ENCODE measurements at places on chromosomes 16 and 17.
A peak's percentile ranks its signal among the peaks of the same experiment; 100 is the strongest.

- DNase-seq: no peak
Observed at GRCh38 chr16:15894571-15895374, 6.4 kb upstream of the CEP20 start.

DNA sequence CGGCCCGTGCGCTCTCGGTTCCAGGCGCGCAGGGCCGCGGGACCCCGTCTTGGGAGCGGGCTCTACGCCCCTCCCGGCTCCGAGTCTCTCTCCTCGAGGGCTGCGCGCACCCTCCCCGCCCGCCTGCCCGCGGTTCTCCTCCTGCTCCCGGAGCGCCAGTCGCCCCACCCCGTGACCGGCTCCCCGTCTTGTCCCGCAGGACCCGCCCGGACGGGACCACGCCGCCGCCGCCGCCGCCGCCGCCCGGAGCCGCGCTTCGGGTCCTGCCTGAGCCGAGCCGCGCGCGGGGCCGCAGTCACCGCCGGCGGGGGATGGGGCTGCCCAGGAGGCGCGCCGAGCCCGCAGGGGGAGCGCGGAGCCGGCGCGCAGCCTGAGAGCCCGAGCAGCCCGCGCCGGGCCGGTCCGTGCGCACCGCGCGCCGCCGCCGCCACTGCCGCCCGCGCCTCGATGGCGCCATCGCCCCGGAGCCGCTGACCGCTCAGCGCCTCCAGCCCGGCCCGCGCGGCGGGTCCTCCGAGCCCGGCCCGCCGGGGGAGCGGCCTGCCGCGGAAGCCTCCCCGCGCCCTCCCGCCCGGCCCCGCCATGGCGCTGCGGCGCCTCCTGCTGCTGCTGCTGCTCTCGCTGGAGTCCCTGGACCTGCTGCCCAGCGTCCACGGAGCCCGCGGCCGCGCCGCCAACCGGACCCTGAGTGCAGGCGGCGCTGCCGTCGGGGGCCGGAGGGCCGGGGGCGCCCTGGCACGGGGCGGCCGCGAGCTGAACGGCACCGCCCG is at the start of gene SHISA6:
SHISA6 (plus strand) TSS at position 373 of the 770 bp plus-strand sequence.
- no peak for DNase-seq

- no peak for DNase-seq
Observed at GRCh38 chr17:8793649-8794048, 5.5 kb downstream of the MFSD6L start.

GRCh38 chr17:57911834-57912673 is 43.2 kb downstream of the CUEDC1 start:
- no peak for DNase-seq

DNA sequence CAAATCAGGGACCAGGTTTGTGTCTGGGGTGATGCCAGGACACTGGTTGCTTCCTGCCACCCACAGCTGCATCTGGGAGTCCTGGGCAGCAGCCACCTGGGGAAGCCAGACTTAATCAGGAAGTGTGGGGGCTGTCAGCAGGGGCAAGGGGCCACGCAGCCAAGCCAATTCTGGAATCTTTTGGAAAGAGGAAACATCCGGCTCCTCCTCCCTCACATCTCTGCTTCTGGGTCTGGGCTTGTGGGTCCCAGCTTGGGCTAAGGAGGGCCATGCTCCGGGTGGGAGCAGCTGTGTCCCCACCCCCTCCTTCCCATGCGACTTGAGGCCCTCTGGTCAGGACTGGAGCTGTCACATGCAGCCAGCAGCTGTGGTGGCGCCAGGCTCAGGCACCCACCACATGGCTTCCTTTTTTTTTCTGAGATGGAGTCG is 37.0 kb upstream of the CCDC182 start:
- DNase-seq: no peak

DNA sequence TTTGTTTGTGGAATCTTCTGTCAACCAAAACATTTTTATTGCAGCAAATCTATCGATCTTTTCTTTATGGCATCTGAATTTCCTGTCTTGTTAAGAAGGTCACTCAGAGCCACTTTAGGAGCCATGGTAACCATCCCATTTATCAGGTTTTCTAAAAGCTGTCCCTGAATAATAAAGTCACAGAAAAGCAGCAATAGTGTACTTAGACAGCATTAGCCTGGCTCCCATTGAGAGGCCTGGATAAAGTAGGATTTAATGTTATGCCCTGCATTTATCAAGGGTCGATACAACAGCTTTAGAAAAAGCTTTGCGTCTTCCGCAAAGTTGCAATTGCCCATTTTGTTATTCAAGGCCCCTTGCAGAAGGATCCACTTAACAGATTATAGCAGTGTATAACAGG is 10.1 kb upstream of the CD300LF start:
- DNase-seq: no peak

- peak; percentile 66 for DNase-seq
Observed at GRCh38 chr16:1772362-1772907, at the start of gene EME2. TSS of gene EME2 (plus strand) at chr16:1772810. CDS start at chr16:1773228, 418 bp downstream.

GRCh38 chr17:40023590-40024292 is 8.5 kb downstream of the CSF3 start:
- no peak for DNase-seq

DNA sequence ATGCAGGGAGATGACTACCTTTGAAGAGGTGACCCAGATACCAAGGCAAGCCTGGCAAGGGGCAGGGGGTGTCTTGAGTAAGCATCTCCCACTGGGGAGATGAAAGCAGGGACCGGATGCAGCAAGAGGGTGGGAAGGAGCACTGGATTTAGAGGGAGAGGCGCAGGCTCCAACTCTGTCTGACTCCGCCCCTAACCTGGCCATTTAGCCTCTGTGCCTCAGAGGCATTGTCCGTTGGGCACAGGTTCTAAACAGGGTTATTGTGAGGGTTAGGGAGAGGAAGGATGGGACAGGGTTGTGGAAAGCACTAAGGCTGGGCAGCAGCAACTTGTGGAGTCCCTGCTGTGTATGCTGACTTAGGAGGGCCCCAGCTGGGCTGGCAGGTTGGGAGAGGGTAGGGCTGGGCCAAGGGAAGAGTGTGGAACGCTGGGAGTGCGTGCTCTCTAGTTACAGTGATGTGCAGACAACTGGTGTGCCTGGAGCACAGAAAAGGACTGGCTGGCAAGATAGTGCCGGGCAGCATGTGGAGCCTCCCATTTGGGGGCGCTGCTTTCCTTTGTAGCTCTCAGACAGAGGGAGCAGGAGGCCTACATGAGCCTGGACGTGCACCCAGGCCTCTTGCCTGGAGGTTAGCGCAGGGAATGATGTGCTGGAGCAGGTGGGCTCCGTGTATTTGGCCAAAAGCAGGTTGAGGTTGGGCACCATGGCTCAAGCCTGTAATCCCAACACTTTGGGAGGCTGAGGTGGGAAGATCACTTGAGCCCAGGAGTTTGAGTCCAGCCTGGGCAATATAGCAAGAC is 26.2 kb downstream of the TBX2 start:
- no peak for DNase-seq

DNA sequence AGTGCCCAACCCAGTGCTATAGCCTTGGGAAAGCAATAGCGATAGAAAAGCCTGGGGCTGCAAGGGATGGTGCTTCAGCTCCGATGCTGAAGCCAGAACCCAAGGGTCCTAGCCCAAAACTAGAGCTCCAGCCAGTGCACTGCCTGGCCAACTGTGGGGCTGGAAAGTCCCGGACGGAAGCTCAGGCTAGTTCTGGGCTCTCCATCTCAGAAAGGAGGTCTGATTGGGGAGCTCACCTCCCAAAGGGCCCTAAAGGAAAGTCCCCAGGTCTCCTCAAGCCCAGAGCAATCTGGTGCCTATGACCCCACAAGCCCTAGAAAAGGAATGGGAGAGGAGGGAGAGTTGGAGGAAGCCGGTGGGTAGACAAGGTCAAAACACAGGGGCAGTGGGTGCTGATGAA is 2.0 kb upstream of the ABCC3 start:
- no peak for DNase-seq

GRCh38 chr17:43126911-43127290 is 1.7 kb upstream of the BRCA1 start:
- DNase-seq: no peak

DNA sequence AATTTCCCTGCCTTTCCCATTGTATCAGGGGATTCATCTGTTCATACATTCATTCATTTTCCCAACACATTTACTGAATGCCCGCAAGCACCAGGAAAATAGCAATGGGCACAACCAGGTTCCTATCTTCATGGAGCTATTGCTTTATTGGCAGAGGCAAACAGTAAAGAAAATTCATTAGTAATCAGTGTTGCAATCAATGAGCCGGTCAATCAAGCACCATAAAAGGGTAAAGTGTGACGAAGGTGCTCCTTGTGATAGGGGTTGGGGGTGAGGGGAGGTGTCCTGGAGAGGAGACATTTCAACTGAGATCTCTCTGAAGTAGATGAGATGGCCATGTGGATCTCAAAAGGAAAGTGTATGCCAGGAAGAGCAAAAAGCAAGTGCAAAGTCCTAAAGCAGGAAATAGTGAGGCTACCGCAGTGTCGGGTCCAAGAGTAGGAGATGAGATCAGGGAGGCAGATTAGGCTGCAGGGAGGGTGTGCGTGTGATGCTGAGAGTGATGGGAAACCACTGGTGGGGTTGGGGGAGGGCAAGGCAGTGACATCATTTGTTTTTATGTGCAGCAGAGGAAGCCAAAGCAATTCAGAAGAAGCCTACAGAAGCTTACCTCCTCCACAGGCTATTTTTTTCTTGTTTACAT is 28.4 kb downstream of the CDH13 start:
- peak; percentile 89 for DNase-seq

- no peak for DNase-seq
Observed at GRCh38 chr17:57654040-57654775, 90.9 kb downstream of the CCDC182 start.

DNA sequence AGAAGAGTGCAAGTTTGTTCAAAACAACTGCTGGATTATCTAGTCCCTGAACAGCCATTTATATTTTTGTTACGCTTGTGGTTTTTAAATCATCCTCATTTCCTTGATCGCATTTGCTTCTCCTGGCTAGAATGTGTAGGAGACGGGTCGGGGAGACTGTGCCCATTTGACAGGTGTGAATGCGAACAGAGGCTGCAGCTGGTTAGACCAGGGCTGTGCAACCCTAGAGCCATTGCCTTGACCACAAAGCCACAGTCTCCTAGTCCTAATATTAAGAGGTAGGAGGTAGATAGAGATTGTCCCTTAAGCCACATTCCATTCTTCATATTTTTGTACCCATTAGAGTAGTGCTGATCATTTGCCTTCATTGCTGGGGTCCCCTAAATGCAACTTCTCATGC is 639.1 kb downstream of the WWOX start:
- no peak for DNase-seq

- DNase-seq: peak; percentile 30
Observed at GRCh38 chr17:39576187-39576586, 31.5 kb downstream of the NEUROD2 start.

GRCh38 chr16:11681976-11682654 is 13.9 kb downstream of the SNN start:
- no peak for DNase-seq

DNA sequence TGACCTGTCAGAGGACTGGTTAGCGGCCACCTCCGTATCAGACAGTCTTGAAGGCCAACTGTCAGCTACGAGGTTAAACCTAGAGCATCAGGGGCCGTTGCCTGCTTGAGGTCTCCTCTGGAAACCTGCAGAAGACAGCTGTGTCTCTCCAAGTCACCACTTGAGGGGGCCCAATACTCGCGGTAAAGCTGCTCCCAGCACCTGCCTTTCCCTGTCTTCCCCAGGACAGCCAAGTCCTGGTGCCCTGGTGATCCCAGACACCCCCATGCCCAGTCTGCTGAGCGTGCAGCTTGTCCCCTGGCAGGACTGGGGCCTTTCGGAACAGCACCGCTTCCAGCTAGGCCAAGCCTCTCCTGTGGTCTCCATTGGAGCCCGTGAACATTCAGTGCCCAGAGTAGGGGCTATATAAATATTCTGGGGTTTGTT is 80.1 kb downstream of the DNAH17 start:
- peak; percentile 79 for DNase-seq

- no peak for DNase-seq
Observed at GRCh38 chr16:64470916-64471315, 650.9 kb downstream of the CDH11 start.

GRCh38 chr16:84553873-84554399 is 49.5 kb upstream of the MEAK7 start:
- peak; percentile 80 for DNase-seq

GRCh38 chr16:6122401-6122800 is 1024.8 kb upstream of the EEF2KMT start:
- DNase-seq: no peak

DNA sequence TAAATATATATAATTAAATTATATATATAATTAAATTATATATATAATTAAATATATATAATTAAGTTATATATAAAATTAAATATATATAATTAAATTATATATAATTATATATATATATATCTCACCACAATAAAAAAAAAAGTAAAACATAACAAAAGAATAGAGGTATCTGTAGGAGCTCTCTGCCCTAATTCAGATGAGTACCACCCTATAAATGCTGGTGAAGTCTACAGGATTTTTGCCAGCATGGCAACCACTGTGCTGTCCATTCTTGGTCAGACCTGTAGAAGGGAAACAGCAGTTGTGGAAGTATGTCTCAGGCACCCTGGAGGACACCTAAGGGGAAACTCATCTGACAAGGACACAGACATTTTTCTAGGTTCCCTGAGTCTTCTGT is 259.7 kb downstream of the PRKCA start:
- DNase-seq: no peak

DNA sequence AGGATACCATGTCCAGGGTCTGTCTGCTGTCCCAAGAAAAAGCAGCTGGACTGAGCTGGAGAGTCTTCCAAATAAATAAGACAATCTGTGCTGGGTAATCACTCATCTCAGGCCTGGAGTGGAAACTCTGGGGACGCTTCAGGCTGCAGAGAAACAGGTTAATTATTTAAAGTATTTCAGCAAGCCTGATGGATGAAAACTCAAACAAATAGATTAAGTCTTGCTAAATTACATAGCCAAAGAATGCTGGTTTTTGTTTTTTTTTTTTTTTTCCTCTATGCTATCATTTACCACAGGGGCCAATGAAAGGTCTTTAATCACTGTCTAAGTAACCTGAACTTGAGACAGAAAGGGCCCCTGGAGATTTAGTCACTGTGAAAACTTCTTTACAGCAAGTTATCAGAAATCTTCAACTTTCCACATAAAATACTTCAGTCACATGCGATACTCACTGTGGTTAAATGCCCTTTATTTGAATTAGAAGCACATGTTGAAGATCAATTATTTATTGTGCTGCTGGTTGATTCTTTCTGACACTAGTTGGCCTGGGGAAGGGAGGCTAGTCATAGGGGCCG is 31.0 kb upstream of the KCNJ2 start:
- no peak for DNase-seq

GRCh38 chr17:56150649-56151048 is 2.6 kb upstream of the ANKFN1 start:
- DNase-seq: no peak

GRCh38 chr17:16507918-16508533 is 16.0 kb upstream of the LRRC75A start:
- no peak for DNase-seq

GRCh38 chr17:16947470-16947869 is 24.4 kb downstream of the TNFRSF13B start:
- no peak for DNase-seq

DNA sequence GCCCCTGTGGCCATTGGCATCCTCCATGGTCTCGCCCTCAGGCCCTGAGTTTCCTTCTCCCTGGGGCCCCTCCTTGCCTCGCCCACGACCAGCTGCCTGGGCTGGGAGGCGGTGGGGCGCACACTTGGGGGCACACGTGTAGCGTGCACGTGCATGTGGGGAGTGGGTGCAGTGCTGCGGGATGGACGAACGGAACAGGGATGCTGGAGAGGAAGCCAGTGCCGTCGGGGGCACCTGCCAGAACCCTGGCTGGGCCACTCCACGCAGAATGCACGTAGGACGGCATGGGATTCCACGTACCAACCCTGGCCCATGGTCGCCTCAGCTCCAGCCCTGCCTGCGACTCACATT is 80.4 kb downstream of the KLHDC4 start:
- DNase-seq: no peak
